ENCODE measurements at places on chromosomes 5 and 9. TPM values are rescaled to one million over a fixed set of nuclear protein-coding genes. Genes with fewer than 3 reads are reported as not detected.

The PDE8B gene
- total RNA-seq, result 6.9 TPM

The ESM1 gene
- not detected for total RNA-seq

The STK32A gene
- total RNA-seq, result 4.0 TPM

The ACER2 gene
- total RNA-seq, result 11.5 TPM

The FOXD4L3 gene
- not detected for total RNA-seq

The CDH12 gene
- total RNA-seq, result not detected

The C1QTNF2 gene
- 0.43 TPM for total RNA-seq

The HTR4 gene
- total RNA-seq, result 18.8 TPM

The SPINK6 gene
- not detected for total RNA-seq

The TMEM174 gene
- not detected for total RNA-seq

The ASTN2 gene
- total RNA-seq, result 3.5 TPM

The ECSCR gene
- 7.9 TPM for total RNA-seq

The TSTD2 gene
- total RNA-seq, result 28.2 TPM

The IL3 gene
- not detected for total RNA-seq

The ALDH7A1 gene
- 39.4 TPM for total RNA-seq

Data from mucosa of descending colon (tissue), 3 donors.